ENCODE measurements at places on chromosomes 12 and 14.

DNA sequence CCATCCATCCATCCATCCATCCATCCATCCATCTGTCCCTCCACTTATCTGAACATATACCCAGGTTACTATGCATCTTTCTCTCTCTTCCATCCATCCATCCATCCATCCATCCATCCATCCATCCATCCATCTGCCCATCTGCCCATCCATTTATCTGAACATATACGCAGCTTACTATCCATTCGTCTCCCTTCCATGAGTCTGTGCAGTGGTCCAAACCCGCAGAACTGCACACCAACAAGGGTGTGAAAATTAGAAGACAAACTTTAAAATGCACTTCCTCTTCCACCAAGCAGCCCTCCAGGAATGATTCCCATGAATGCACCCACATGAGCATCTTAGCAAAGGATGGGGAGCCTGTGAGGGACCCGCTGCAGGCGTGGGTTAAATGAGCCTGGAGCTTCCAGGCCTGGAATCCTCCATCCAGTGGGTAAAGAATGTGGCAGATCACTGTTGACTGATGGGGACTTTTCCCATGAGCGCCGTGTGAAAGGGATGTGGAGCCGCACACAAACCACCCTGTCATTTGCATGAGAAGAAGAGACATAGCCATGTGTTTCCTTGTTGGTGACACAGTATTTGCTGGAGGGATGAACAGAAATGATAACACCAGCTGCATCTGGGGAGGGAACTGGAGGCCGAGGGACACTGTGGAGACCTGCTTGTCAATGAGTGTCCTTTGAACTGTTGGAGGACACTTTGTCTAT is 376.6 kb downstream of the ADGRD1 start:
- DNase-seq, result no peak

DNA sequence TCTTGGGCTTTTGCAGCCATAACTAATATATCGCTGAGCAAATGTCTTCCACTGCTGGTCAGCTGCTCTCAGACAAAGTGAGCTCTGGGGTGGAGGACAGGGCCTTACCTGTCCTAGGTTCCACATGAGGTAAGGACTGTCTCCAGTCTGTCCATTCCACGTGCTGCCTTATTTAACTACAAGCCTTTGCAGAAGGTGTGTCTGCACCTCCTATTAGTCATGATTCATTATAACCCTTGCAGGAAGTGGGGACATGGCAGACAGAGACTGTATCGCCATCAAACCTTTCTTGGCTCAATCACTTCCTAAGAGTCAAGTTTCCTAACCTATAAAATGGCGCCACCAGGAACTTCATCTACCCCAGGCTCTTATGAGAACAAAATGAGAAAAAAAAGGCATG is 46.9 kb downstream of the SLC25A47 start:
- DNase-seq, result no peak

DNA sequence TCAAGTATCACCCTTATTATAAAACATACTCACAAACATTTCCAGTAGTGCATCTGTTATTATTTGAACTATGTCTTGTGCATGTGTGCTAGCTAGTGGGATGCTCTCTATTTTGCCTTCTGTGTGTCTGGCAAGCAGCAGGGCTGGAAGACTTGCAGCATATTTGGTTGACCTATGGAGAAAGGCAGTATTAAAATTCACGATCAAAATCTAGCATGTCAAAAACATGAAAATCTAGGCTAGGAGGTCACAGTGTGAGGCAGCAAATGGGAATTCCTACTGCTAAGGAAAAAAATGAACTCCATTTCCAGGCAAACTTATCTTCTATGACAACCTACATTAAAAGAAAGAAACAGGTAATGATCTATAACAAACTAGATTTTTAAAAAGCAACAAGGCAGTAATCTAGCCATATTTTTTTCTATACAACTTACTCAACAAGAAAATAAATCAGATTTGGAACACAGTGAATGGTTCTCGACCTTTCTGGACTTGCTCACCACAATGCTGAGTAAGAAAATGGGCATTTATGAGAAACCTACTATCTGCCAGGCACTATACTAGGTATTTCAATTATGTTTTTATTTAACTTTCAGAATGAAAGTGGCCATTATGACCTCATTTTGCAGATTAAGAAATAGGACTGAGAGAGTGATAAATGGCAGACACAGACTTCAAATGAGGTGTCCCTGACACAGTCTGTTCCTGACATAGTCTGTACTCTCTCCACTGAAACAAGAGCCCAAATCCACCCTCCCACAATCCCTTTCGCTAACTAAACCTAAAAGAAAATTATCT is 96.8 kb downstream of the TXNDC16 start:
- DNase-seq, result no peak

DNA sequence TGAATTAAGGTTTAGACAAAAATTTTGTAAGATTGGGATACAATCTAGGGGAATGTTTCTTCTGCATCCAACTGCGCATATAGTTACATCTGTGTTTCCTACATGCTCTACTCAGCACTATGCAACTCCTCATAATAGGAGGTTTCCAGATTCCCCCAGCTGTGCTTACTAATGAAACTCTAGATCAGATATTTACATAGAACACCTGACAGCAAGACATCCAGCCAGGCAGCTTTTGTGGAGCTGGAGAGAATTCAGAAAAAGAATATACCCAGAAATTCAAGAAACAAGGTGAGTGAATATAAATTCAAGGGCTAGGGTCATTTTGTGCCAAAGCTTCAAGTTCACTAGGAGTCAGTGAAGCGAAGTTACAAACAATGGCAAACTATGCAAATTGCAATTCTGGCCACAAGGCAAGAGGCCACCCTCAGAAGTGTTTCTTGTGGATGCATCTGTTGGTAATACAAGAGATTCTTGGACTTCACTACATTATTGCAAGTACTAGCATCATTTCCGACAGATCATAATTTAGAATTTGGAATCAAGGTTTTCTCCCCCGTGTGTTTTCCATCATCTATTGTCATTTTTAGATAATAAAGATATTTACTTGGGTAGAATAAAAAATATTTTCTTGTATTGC is 341.2 kb upstream of the NAV3 start:
- DNase-seq, result no peak

DNA sequence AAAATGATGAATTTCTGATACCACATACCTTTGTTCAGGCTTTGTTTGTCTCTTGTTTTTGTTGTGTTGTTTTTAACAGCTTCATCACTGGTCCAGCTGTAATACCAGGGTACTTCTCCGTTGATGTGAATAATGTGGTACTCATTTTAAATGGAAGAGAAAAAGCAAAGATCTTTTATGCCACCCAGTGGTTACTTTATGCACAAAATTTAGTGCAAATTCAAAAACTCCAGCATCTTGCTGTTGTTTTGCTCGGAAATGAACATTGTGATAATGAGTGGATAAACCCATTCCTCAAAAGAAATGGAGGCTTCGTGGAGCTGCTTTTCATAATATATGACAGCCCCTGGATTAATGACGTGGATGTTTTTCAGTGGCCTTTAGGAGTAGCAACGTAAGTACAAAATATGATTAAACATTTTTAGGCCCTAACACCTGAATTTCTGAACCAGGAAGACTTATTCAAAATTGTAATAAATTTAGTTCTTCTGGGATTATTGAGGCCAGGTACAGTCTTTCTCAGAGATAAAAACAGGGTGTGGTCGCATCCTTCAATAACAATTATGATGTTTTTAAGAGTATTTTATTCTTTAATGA is 22.4 kb downstream of the RXYLT1 start:
- no peak for DNase-seq

DNA sequence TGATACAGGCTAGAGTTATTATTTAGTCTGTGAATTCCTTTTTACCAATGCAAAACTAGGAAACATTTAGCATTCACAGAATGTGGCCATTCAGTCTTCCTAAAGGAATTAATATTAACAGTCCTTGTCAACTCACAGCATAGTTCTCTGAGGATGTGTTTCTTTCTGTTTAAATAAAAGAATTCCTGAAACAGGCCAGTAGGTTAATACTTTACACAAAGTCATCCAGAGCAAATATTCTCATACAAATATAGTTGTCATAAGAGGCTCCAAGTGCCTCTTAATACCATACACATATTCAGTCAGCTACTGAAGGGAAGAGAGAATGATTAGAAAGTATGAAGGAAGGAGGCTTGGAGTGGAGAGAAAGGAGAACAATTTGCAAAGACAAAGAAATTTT is 120.1 kb downstream of the LMNTD1 start:
- no peak for DNase-seq

- DNase-seq, result no peak
These were observed 3.5 kb downstream of the FOS start for GRCh38 chr14:75282170-75282554.

DNA sequence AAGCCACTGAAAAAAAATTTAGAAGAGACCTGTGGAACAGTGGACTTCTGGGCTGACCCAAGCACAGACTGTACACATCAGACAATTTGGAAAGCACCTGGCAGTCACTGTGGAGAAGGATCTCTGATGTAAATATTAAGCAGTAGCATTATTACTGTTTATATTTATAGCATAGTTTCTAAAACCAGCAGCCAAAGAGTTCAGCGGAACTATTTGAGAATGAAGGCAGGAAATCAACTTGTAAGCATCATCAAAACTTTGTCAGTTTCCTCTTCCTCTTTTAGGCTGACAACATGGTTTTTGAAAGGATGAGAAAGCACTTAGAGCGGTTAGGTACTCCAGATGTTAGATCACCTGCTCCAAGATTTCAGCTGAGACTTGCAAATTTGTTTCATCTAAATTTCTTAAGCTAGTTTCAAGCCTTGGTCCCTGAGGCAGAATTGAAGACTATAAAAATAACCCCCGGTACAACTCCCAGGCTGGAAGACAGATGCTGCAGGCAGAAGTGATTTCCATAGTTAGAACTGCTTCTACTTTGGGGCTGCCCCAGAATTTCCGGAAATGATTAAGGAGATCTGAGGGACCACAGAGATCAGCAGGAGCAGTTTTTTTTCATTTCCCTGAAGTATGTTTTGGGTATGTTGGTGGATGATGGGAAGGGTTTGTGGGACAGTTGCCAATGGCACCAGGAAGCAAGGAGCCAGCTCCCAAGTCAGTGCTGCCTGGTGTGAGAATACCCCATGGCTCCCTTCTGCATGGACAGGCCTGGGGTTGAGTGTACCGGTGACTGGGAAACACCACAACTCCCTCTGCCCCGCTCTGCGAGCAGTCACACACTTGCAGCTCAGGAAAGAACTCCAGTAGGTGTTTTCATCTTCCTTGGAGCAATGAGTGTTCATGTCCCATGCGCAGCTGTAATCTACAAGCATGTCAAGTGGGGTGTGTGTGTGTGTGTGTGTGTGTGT is 354.5 kb downstream of the NUAK1 start:
- DNase-seq, result no peak

DNA sequence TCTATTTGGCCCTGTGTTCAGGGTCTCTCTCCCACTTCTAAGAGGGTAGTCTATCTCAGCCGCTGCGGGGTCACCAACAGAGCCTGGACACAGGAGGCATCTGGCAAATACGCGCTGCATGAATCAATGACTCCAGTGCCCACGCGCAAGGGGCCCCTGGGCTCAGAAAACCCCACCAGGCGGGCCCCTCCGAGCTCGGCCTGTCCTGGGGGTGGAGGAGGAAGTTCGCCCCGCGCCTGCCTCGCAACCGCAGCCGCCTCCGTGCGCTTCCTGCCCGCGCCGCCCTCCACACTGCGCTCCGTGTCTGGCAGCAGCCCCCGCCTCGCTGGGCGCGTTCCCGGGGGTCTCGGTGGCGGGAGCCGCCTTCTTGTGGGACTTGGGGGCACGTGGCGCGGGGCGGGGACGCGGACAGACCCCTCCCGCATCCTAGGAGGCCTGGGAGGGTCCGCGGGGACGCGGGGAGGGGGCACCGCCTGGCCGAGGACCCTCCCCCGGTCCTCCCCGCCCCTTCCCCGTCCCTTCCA is 811 bp upstream of the FBRSL1 start:
- DNase-seq, result peak; percentile 68

GRCh38 chr14:65302571-65303189 is 109.8 kb upstream of the FUT8 start:
- DNase-seq, result no peak

DNA sequence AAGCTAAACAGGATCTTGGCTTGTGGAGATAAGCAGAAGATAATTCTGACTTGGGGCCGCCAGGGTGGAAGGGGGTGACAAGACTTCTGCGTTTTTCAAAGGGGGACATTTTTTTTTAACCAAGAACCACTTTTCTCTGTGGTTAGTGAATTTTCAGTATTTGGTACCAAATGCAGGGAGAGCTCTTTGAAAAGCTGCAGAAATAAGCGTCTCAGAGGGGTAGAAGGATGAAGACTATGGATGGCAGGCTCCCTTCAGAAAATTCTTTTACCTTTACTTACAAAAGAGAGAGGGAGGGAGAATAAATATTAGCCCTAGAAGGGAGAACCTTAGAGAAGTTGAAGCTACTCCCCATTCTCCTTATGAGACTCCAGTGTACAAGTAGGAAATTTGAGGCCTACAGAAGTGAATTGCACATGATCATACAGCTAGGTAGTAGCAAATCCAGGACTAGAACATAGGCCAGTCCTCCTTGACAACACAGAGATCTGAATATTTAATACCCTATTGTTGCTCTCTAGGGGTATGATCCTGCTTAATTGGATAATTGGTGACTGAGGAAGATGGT is 840 bp downstream of the MRPL52 start:
- no peak for DNase-seq

- no peak for DNase-seq
These were observed 2.5 kb upstream of the DACT1 start for GRCh38 chr14:58635091-58635830.

DNA sequence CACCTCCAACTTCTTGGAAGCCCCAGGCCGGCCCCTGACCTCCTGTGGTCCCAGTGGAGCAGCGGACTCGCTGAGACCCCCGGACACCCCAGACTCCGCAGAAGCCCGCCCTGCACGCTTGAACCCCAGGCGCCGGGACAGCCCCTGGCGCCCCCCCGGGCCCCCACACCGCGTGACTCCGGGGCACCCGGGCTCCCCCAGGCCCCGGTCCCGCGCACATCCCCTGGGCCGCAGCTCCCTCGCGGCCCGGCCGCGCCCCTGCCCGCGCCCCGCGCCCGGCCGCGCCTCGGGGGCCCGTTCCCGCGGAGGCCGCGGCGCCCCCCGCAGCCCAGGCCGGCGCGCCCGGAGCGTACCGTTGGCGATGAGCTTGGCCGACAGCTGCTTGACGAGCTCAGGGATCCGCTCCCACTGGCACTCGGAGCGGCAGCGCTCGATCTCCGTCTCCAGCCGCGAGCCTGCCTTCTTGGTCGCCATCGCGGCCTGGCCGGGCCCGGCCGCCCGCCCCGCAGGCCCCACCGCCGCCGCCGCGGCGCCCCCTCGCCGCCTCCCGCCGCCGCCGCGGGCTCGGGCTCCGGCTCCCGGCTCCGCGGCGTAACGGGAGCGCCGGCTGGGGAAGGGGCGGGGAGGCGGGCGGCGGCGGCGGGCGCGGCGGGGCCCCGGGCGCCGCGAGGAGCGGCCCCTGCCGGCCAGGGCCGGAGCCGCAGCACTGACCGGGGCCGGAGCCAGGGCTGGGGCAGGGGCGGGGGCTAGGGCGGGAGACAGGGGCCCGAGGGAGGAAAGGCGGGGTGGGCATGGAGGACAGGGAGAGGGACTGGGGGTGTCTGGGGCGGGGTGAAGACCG is at the start of gene TTC7B:
Gene TTC7B (minus strand): TSS at position 609 of the 841 bp plus-strand sequence. CDS start 135 bp downstream, at position 474.
- peak; percentile 50 for DNase-seq

- peak; percentile 21 for DNase-seq
These were observed 512 bp downstream of the PDE1B start for GRCh38 chr12:54549774-54550451.

GRCh38 chr12:4934407-4935035 is 24.8 kb downstream of the KCNA1 start:
- no peak for DNase-seq
